T-helper 17 cell (primary cell): ENCODE measurements at places on chromosomes 11 and 22.

DNA sequence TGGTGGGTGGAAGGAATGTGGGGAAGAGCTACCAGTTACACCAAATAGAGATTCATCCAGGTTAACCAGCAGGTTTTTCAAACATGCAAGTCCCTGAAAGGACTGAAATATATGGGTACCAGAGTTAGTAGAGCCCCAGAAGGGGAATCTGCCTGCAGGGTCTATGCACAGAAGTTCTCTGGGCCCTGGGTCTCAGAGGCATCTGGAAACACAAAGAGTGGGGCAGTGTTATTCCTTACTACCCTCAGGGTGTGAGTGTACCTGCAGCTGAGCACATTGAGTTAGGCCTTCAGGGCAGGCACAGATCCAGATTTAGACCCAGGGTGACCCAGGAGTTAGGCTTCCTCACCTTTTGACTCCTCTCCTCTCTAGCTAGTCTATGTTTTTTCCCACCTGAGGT, 43.9 kb upstream of the SWAP70 start:
- DNase-seq: no peak

- DNase-seq: no peak
Observed at GRCh38 chr22:17116572-17117330, 4.4 kb downstream of the TMEM121B start.

DNA sequence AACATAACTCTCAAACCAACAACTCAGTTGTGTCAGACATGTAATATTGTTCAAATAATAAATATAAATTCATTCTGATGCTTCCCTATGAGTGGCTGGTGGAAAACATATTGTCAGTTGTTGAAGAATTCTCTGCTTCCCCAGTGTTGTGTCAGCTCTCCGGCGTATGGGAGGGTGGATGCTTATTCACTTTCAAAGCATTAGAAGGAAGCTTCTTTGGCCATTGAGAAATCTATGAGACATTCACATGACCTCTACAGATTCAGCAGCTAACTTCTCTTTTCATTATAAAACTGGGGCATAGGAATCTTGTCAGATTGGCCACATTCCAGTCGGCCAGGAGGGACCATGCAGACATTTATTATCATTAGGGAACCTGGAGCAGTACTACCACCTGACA, 2.9 kb downstream of the OR51V1 start:
- DNase-seq: no peak

GRCh38 chr11:27194976-27195375, 154.4 kb downstream of the BBOX1 start:
- DNase-seq: no peak

DNA sequence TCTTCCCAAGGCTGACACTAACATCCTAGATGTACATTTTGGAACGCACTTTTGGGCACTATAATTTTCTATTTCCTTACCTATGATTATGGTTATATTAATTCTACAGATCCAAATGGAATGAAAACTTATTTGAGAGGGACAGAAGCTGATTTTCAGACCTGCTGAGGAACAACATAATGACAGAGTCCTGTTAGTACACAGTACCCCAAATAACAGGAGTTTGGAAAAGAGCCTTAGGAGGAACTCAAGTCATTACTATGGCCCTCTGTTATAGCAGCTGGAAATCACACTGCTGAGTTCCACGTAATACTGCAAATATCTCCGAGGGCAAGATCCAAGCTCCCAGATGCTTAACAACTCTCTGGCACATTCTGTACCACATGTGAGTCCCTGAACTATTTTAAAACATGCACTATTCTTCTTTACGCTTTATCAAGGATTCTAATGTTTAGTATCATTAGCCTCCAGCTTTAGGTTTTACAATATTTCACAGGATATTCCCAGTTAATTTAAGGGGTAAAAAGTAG, 1027.7 kb upstream of the CCDC90B start:
- no peak for DNase-seq

DNA sequence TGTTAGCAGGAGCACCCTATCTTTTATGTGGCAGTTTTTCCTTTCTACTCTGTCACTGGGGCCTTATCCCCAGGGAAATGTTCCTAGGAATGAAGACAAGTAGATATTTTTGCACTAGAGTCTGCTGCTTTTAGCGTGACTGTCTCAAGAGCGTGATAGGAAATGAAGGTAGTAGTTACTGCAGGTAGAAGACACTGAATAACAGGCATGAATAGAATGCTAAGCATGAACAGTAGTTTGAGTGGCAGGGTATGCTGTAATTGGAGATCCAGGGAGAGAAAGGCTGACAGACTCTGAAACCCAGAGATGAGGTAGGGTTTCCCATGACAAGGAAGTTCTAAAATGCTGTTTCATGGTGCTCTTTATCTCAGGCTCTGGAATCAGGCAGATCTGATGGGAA, 475.1 kb downstream of the NELL1 start:
- DNase-seq: no peak
